Hematopoietic multipotent progenitor cell (in vitro differentiated cells): ENCODE measurements at places on chromosomes 7 and 10. TPM values are rescaled to one million over a fixed set of nuclear protein-coding genes. Genes with fewer than 3 reads are reported as not detected.

GRCh38 chr7:111788286-111789047 is 226.2 kb upstream of the IMMP2L start:
- DNase-seq: no peak

DNA sequence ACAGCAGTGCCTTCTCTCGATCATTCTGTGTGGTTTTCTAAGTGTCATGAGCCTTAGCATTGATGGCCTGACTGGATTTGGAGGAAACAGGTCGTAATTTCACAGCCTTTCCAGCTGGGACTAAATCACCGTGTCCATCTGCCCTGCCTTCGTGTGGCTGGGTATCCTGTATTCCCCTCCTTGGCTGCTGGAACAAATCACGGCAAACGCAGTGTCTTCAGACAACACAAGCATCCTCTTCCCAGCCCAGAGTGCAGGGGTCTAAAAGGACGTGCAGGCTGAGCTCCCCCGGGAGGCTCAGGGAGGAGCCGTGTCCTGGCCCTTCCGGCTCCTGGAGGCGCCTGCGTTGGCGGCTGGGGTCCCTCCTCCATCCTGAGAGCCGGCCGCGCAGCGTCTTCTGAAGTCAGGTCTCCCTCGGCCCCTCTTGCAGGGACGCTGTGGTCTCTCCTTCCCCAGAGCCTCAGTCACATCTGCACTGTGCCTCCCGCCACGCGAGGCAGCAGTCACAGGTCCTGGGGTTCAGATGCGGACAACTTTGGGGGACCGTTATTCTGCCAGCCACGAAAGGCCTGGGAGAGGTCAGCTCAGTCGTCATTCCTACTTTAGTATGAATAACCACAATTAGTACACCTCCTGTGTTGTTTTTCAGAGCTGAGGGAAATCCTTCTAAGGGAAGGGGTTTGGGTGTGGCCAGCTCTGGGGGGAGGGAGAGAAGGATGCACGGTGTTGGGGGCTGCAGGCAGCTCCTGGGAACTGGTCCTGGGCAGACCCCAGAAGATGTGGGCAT is 41.1 kb downstream of the FAM20C start:
- DNase-seq: no peak

DNA sequence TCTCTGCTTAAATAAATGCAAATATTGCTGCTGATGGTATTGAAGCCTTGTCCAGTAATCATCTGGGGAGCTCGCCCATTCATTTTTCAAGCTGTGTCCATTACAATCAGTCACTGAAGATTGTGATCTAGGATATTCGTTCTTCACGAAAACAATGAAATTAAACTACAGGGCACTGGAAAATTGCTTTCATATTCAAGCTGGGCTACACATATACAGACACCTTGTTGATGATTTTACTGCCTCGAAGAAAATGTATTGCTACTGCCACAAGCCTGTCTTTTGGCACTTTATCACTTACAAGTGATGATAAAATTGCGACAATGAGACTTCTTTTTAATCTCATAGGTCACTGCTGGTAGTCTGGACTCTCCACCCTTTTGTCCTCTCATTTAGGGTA is 100.0 kb upstream of the MINDY3 start:
- DNase-seq: no peak

DNA sequence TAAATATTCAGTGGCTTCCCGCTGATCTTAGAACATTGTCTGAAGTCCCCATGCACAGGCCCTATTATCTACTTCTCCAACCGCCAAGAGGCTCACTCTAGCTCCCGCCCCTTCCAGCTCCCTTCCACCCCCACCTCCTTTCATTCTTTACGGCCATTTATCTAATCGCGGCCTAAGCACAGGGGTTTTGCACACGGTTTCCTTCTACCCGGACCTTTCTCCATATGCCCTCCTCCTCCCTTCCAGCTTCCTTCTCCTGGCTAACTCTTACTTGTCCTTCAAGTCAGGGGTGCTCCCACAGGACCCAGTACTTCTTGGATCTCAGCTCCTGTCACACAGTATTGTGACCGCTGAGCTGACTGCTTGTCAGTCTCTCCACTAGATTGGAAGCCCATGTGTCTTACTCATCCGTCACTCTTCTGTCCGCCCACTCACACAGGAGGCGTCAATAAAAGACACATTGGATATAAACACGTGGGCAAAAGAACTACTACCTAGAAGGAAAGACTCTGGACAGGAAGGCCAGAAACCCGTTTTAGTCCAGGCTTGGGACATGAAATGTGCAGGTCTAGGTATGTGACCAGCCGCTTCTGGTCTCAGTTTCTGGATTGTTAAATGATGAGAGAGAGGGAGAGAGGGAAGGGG is 20.2 kb upstream of the HPS1 start:
- DNase-seq: no peak

- DNase-seq: no peak
Measured at GRCh38 chr10:121466424-121466823, 131.8 kb downstream of the FGFR2 start.

GRCh38 chr7:137818036-137818435 is 28.7 kb downstream of the DGKI start:
- no peak for DNase-seq

GRCh38 chr10:133141144-133141957 is 18.7 kb upstream of the KNDC1 start:
- DNase-seq: no peak

The HECW1 gene
- not detected for total RNA-seq

DNA sequence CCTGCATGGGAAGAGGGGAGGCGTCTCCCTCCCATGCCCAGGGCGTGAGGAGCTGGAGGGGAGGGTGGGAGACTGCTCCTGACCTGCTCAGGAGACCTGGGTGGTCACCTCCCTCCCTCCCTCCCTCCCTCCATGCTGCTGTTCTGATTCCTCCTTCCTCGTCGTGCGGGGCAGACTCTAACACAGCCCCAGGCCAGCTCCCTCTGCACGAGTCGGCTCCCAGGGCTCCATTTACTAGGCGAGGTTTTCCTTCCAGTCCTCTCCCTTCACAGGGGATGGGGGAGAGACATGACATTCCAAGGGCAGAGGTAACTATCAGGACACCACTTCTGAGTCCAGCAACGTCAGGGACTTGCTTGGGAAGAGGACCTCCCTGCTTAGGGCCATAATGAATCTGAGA is 23.6 kb downstream of the VIPR2 start:
- no peak for DNase-seq

GRCh38 chr10:131689954-131690757 is 210.7 kb upstream of the PPP2R2D start:
- DNase-seq: no peak

DNA sequence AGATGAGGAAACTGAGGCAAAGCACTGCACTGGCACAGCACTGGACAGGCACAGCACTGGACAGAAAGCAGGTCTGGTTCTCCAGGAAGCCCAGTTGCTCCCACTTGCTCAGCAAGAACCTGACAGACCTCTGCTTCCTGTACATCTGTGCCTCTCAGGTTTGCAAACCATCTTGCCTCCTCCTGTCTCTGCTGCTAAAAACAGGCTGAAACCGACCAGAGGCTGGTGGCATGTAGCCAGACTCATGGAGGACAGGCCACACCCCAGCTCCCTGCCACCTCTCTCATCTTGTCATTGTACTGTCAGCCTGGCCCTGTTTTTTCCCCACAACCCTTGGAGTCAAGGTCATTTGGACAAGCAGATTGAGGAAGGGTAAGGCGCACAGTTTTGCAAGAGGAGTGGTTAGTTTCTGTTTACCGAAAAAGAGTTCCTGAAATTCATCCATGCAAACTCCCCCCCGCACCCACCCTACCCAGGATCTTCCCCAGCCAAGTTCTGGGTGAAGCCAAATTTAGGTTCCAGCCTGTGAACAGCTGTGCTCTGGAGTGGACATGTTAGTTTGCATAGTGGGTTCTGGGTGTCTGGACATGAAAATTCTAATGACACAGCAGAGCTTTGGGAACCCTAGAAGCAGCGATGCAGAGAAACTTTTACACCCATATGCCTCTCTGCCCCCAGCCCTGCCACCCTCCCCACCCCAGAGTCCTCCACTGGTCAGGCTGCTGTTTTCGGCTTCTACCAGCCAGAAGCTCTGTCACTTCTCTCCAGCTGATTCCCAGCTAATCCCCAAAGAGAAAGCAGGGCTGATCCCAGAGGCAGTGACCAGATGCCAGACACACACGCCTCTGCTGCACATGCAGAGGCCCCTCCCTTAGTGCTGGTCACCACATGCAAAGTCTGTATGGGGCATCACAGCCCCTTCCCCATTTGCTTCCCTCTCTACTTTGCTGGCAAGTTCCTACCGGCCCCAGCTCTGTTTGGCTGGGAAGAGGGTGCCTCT is 8.5 kb upstream of the C10orf105 start:
- DNase-seq: peak; percentile 55

- no peak for DNase-seq
Measured at GRCh38 chr7:66055321-66055956, 20.2 kb upstream of the ASL start.

The THSD7A gene
- total RNA-seq: 0.81 TPM

GRCh38 chr7:2732959-2733584 is 45.1 kb downstream of the AMZ1 start:
- DNase-seq: no peak

GRCh38 chr10:45404770-45405120 is 30.7 kb downstream of the ALOX5 start:
- no peak for DNase-seq

DNA sequence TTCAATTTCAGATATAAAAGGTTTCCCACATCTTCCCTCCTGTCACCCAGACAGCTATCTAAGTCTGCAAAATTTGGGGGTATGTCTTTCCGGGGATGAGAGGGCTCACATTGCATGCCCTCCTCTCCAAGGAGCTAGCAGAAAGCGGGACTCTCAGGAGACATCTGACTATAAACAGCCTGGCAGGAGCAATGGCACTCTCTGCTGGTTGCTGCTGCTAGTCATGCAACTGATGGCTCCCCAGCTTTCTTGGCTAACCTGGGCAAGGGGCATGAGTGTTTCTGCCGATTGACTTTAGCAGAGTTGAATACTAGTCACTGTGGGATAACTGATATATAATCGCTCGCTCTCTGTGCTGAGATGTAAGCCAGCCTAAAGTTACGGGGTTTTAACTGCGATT is 12.0 kb downstream of the TBX20 start:
- DNase-seq: no peak

The SPDYE5 gene
- under 0.01 TPM for total RNA-seq

The TLX1 gene
- not detected for total RNA-seq

The NPSR1 gene
- total RNA-seq: under 0.01 TPM
